Brain pericyte (primary cell): ENCODE measurements at places on chromosomes 6 and 20.

GRCh38 chr6:121260651-121261102 is 73.6 kb downstream of the TBC1D32 start:
- DNase-seq: peak; percentile 32

GRCh38 chr20:4966826-4967751 is 34.2 kb downstream of the SLC23A2 start:
- no peak for DNase-seq

- no peak for DNase-seq
These were observed 120.5 kb downstream of the MAP3K7 start for GRCh38 chr6:90466154-90466940.

DNA sequence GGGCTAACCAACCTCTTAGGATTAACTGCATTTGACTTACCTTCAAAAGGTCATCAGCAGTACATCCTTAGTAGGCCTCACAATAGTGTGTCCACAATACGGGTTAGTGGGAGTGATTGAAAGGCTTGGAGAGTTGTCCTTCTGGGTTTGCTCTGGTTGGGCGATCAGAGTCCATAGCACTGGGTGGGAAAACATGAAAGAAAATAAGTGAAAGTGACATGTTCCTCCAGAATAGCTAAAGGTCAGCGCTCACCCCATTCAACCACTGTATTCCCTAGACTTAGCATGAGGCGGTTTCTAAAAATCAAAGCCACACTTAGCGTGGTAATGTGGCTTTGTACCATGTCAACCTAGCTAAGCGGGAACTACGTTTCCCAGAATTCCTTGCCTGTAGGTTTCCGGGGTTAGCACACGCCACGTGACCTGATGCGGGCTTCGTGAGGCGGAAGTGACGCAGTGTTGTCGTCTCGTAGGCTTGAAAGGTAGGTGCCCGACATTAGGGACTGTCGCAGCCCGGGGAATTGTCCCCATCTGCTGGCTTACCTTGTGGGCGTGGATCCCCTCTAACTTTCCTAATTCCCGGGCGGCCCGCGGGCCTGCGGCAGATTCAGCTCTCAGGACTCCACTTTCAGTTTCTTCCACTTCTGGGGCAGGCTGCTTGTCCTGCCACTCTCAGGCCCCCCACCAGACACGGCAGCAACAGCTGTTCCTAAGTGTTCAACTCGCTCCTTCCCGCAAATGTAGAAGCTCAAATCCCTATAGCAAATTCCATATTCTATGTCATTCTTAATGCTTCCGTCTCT is 19.8 kb upstream of the SCP2D1 start:
- peak; percentile 68 for DNase-seq

- no peak for DNase-seq
These were observed 284.0 kb upstream of the RUNX2 start for GRCh38 chr6:45044086-45044485.

DNA sequence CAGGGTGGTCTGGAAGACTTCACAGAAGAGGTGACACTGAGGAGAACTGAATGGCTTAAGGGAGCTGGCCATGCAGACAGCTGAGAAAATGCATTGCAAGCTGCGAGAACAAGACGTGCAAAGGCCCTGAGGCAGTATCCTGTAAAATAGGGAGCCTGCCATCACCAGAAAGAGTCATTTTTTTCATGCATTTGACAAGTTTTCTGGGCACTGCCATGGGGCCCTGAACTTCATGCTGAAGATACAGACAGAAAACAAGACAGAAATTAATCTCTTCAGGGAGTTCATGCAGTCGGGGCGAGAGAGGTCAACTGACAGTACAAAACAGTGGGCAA is 28.9 kb upstream of the NFATC2 start:
- no peak for DNase-seq

DNA sequence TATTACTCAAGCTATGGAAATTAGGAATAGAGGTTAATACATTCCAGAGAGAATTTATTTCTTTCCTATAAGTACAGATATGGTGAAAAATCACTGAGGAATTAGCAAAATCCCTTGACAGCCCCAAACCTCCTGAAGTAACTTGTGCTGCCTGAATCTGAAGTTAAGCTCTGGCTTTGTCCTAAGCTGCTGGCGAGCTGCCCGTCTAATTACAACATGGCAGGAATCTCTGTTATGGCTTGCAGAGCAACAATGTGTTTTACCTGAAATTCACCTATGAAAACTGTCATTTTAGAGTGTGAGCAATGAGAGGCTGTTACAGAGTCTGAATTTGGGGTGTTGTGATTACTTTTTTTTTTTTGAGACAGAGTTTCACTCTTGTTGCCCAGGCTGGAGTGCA is 22.5 kb upstream of the IYD start:
- no peak for DNase-seq

- no peak for DNase-seq
These were observed 2.4 kb downstream of the PHACTR2 start for GRCh38 chr6:143680141-143680540.

- DNase-seq: no peak
These were observed 167.4 kb upstream of the PCSK2 start for GRCh38 chr20:17059465-17059864.

DNA sequence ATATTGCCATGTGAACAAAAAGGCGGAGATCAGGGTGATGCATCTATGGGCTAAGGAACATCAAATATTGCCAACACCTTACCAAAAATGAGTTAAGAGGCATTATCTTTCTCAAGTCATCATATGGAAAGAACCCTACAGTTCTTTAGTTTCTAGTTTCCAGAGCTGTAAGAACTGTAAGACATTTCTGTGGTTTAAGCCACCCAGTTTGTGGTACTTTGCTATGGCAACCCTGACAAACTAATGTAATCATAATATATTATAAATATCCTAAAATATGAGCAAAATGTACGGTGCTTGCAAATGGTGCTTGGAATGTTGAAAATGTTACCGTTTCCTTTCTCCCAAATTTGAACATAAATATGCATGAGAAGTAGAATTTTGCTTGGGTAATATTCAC is 349.6 kb downstream of the PHF3 start:
- no peak for DNase-seq

- peak; percentile 12 for DNase-seq
These were observed 204.5 kb downstream of the KIF16B start for GRCh38 chr20:16368645-16369292.

DNA sequence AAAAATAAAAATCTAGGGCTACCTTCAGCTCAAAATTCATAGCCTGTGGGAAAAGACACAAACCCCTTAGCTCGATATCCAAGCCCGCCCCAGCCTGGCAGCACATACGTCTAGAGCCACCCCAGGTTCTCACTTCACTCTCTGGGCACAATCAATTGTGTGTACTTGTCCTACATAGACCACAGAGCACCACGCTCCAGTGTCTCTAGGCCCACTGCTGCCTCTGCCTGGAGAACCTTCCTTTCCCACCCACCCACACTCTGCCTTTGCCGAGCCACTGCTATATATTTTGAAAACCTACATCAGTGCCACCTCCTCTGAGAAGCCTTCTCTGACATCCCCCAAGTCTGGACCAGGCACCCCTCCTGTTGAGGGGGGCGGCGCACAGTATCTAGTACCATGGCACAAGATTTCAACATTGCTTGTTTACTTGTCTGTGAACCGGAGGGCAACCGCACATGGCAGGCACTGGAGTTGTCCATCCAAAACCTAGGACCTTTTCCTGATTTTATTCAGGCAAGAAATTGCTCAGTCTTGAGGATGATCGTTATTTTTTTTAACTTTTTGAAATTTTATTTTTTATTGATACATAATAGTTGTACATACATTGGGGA is 141.5 kb downstream of the UNC5CL start:
- no peak for DNase-seq

DNA sequence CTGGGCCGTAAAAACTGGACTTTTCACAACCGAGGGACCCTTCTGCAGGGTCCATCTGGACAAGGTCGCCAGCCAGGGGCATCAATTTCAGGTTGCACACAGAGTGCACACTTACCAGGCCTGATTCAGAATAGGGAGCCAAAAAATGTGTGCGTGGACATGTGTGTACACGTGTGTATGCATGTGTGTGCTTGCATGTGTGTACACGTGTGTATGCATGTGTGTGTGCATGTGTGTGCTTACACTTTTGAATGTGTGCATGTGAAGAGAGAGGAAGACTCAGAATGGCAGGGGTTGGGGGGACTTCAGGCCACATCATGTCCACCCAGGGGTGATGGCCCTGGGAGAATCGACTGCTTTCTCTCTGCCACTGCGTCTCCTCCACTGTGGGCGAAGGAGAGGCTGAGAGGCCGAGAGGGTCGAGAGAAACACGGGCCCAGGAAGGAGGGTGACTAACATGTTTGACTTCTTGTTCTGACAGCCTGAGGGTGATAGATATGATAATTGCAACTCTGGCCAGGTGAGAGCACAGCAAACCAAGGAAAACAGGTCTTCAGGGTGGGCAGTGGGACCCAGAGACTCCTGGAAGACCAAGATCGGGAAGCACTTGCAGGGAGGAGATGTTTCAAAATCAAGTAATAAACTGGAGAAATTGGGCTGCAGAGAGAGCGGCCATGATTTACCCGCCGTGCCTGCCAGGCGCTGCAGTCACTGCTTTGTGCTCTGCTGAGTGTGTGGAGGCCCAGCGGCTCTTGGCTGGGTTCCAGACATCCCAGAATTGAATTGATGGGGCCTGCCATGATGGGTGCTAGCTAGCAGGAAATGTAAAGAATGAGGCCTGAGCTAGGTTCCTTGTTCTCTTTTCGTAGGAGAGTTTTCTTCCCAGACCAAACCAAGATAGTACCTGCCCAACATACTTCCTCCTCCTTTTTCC is 310.8 kb downstream of the QKI start:
- DNase-seq: no peak

GRCh38 chr6:14501914-14502313 is 384.3 kb downstream of the CD83 start:
- DNase-seq: no peak

GRCh38 chr6:89433252-89434149 is 549 bp downstream of the ANKRD6 start:
- no peak for DNase-seq

DNA sequence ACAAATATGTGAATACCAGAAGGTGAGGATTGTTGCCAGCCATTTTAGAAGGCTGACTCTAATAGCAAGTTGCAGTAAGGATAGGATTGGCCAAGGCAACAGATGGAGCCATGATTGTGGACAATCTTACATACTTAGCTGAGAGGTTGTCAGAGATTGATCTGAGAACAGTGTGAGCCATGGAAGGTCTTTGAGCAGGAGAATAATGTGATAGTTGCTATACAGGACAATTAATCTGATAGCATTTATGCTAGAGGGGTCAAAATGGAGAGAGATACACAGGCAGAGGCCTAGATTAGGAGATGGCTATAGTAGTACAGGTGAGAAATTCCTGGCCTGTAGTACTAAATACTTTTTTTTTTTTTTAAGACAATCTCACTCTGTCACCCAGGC is 23.8 kb downstream of the PPARD start:
- no peak for DNase-seq

GRCh38 chr20:52242237-52243230 is 51.0 kb upstream of the ZFP64 start:
- no peak for DNase-seq

DNA sequence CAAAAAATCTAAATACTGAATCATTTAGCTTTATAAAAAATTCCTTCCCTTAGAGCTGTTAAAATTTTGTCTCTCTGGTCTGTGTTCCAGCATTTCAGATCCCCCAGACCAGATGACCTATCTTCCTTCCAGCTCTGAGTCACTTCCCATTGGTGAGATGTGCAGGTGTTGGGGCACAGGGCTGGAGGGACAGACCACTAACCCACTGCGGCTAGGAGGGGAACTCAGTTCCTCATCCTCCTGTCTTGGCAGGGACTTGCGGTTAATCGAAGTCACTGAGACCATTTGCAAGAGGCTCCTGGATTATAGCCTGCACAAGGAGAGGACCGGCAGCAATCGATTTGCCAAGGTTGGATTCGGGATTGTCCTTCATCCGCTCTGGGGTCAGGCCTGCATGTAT is 6.0 kb downstream of the CNPY3 start:
- no peak for DNase-seq

GRCh38 chr6:41072836-41073202 is at the start of gene NFYA:
Gene NFYA (plus strand): TSS chr6:41072974. CDS start chr6:41079090, 6,116 bp downstream.
- DNase-seq: no peak
